Body of pancreas (tissue), 4 donors: ENCODE measurements at places on chromosomes 5 and 9. TPM values are rescaled to one million over a fixed set of nuclear protein-coding genes. Genes with fewer than 3 reads are reported as not detected.

DNA sequence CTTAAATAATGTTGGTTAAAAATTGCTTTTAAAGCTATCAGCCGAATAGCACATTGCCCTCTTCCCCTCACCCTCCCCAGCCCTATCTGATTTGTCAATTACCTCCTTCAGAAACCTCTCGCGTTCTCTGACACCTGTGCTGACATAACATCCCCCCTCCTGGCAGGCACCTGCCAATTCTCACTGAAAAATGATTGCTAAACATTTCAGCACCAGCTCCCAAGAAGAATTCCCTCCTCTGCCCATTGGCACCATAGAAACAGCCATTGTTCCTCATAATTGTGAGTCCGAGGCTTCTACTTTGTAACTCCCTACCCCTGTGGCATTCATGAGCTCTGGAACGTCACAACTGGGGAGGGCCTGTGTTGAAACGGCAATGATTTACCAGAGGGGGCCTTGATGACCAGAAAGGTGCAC lies 20.2 kb downstream of the CDH6 start:
- DNase-seq = no peak

REEP2 gene
- total RNA-seq = 11.2 TPM

- DNase-seq = no peak
Observed at GRCh38 chr5:67105270-67105669, 91.3 kb downstream of the CD180 start.

DNA sequence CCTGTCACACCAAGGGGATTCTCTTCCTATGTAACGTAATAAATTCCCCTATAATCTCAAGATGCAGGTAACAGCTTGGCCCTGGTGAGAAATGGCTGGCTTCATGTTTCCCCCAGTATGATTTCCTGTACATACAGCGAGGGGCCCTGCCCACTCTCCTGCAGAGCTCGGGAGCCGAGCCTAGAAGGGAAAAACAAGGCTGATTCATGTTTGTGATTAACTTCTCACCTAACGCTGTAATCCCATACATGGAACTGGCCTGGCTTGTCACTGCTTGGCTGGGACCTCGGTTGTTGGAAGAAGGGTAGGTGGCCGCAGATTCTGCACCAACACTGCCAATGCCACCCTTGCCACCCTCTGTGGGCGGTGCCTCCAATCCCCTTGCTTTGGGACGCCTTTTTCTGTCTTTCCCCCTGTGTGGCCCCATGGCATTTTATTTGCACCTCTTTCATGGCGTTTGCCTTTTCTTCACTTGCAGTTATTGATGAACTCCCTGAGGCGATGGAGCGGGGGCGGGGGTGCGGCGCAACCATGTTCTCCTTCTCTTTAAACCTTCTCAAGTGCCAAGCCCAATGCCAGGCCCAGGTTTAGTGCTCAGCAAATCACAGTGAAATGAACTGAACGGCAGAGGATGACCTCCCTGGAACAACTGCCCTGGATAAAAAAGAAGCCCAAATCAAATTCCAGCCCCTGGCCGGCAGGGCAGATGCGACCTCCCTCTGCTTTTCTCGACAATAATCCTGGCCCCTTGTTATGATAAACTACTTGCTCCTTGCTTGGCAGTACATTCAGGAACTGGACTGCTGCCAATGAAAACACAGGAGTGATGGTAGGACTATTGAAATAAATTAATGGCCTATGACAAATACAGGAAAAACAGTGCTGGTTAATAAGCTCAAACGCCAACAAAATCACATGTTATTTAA lies 108.1 kb downstream of the TMEM174 start:
- DNase-seq = peak; percentile 88

SHOC1 gene
- 0.26 TPM for total RNA-seq

PLPPR1 gene
- 0.26 TPM for total RNA-seq

DNA sequence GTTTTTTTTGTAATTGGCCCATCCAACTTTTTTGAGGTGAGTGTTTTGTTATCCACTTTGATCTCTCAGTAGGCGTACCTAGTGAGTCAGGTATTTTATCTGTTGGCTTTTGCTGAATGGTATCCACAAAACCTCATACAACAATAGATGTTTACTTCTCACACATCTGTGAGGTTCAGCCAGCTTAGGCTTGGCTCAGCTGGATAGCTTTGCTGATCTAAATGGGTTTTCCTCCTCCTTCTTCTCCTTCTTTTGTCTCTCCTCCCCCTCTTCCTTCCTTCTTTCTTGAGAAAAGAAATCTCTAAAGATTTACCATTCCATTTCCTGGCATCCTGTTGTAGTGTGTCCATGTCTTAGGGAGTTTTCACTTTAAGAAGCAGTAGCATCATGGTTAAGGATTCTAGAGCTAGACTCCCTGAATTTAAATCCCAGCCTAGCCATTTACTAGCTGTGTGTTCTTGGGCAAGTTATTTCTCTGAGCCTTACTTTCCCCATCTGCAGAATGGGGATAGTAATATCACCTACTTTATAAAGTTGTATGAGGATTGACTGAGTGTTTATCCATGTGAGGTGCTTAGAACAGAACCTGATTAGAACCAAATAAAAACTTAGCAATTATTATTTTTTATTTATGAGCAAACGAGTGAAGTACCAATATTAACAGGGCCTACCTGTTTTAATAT lies 126.3 kb downstream of the ARHGAP26 start:
- no peak for DNase-seq

- no peak for DNase-seq
Observed at GRCh38 chr9:133595910-133596309, 13.3 kb downstream of the FAM163B start.

GRCh38 chr9:92545002-92545510 lies 9.3 kb upstream of the ECM2 start:
- DNase-seq = no peak

DNA sequence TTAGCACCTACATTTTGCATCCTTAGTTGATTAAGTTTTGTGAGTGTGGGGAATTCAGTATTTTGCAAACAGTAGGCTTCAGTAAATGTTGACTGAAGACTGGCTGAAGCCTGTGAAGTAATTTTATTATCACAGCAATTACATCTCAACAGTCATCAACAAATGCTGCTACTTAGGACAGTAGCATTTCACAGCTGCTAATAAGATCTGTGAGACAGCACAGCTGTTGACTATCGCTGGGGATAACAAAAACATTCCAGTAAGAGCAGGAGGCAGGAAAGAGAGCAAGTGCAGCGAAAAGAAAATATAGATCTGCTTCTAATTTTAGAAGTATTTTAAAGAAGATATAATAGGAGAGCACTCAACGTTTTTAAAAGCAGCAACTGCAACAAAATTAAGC lies 117.3 kb upstream of the FGF10 start:
- DNase-seq = no peak

IFNA2 gene
- not detected for total RNA-seq

- DNase-seq = no peak
Observed at GRCh38 chr5:19977099-19977498, 10.9 kb downstream of the CDH18 start.

CARTPT gene
- not detected for total RNA-seq
